ENCODE measurements at places on chromosomes 16 and 17.
A peak's percentile ranks its signal among the peaks of the same experiment; 100 is the strongest.

DNA sequence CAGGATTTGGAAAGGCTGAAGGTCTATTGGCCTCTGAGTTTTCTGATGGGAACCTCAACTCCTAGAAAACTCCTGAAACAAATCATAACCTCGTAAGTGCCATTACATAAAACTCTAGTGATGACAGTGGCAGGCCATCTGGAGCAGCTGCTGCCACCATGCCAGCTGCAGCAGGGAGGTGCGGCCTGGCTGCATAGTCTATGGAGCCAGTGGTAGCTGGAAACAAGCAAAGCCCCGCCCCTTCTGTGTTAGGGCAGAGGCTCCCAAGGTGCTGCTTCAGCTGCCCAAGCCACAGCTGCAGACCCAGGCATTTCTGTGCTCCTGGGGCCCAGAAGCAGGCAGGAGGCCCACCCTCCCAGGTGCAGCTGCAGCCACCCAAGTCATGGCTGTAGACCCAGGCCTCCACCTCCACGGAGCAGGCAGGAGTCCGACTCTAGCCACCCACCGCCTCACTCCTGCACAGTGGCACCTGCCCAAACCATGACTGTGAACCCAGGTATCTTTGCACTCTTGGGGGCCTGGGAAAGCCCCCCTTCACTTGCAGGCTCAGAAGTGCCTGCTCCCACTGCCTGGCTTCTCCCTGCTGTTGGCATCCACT is 254.1 kb upstream of the KCNJ16 start:
- DNase-seq = no peak

GRCh38 chr16:17125671-17126070 is 345.1 kb downstream of the XYLT1 start:
- DNase-seq = no peak

DNA sequence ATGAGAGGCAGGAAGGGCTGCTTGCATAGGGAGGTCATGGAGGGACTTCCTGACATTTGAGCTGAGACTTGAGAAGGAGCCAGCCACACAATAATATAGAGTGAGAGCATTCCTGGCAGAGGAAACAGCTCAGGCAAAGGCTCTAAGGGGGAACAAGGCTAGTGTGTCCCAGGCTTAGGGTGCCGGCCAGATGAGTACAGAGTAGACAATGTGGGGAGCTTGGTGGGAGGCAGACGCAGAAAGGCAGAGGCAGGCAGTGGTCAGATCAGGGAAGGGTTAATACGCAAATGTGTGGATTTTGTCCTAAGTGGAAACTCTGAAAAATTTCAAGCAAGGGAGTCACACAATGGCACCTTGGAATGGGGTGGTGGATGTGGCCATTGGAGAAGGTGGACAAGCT is 31.3 kb downstream of the CD300LB start:
- no peak for DNase-seq

- no peak for DNase-seq
These were observed 16.4 kb downstream of the RAD51D start for GRCh38 chr17:35103271-35103670.

DNA sequence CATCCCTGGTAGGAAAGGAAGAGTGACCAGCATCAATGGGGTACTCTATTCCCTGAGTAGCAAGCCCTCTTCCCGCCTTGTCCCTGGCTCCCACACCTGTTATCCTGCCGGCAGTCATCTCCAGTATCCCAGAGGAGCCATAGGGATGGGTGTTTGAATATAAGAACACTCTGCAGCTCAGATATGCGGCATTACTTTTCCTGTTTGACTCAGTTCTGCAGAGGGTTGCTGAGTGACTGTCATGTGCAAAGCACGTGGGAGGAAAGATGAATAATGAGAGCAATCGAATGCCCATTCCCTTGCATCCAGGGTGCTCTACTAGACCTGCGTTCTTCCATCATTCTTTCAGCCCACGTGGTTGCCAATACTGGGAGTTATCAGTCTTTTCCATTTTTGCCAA is 115.1 kb downstream of the PRKCB start:
- no peak for DNase-seq

DNA sequence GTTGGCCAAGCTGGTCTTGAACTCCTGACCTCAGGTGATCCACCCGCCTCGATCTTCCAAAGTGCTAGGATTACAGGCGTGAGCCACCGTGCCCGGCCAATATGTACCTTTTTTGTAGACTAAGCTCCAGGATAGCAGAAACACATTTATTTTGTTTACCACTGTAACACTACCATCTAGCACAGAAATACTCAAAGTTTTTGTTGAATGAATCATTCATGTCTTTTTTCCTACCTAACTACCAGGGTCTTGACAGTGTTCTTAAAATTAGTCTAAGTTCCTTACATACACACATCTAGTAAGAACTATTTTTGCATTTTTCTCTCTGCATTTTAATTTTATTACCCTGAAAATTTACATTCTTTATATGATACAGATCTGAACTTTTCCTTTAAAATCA is 44.4 kb downstream of the AKAP10 start:
- DNase-seq = no peak

GRCh38 chr17:81094509-81095382 is 59.8 kb downstream of the BAIAP2 start:
- peak; percentile 94 for DNase-seq
